CD8-positive, alpha-beta memory T cell (primary cell): ENCODE measurements at places on chromosomes 3 and 15.

DNA sequence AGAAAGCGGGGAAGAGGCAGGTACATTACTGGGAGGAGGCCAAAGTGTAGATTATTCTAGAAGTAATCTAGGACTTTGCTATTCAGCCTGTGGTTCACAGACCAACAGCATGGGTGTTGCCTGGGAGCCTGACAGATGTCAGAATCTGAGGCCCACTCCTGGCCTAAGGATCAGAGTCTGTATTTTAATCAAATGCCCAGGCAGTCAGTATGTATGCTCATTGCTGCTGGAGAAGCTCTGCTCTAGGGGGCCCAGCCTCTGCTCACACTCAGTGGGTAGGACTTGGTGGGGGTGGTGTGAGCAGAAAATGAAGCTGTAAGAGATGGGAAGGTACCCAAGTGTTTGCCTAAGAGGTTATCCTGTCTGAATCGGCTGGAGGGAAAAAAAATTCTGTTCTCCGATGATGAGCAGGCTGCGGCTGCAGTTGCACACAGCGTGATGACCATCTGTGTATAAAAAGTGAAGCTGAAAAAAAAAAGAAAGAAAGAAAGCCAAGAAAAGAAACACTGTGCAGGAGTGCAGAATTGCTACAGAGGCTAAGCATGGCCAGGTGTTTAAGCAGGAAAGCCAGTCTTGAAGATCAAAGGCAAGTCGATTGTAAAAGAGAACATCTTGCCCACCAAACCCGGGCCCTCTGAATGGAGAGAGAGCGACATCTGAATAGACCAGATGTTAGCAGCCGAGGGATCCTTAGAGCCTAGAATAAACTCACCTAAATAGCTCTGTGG, 65.2 kb downstream of the EIF4E3 start:
- no peak for DNase-seq

DNA sequence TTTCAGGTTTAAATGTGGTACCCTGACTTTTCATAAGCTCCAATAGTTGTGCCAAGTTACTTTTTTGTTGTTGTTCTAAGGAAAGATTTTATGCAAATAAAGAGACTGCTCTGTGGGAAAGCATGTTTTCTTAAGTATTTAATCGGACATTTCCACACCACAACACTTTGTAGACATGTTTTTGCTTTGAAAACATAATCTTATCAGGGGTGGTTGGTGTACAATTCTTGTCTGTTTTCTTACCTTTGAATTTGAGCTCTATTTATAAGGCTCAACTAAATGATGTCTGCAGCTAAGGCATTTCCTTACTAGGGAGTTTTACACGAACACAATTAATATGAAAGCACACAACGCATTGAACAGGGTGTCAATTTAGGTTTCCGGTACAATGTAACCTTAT, 81.5 kb upstream of the CDIN1 start:
- no peak for DNase-seq

- DNase-seq: no peak
These were observed 253.7 kb upstream of the RASGRP1 start for GRCh38 chr15:38818157-38818790.

GRCh38 chr3:63479661-63480035, 172.8 kb upstream of the SNTN start:
- DNase-seq: no peak
